ENCODE measurements at places on chromosomes 16 and 17. TPM values are rescaled to one million over a fixed set of nuclear protein-coding genes. Genes with fewer than 3 reads are reported as not detected.

- no peak overlapping the region for H3K27ac ChIP-seq
- H3K36me3 ChIP-seq = no peaks in the 10 kb centered on the region
- H3K27me3 ChIP-seq = peaks cover 3% of the 10 kb centered on the region
- DNase-seq = no peak
Measured at GRCh38 chr16:85258629-85259028, 146.4 kb upstream of the CIBAR2 start.

PLCG2 gene
- total RNA-seq = 250 TPM

TSPAN10 gene
- total RNA-seq = 0.29 TPM

DNA sequence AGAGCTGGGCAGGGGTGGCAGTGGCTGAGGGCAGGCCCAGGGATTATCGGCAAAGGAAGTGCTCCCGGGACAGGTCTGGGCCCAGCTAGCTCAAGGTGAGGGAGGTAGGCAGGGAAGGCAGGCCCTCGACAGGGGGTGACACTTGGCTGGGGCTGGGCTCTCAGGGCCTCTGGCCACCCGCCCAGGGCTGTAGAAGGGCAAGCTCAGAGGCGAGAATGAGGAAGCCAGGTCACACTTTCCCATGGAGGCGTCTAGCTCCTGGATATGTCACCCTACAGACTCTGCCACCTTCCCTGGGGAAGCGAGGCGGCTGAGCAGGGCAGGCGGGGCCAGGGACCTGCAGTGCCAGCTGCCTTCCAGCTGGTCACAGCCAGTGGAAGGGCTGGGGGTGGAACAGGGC lies 19.1 kb downstream of the FAM83G start:
- DNase-seq = no peak
- H3K27ac ChIP-seq = no peak overlapping the region
- peaks cover 24% of the 10 kb centered on the region for H3K4me1 ChIP-seq
- no peak overlapping the region for H3K4me3 ChIP-seq
- H3K27me3 ChIP-seq = no peaks in the 10 kb centered on the region
- no peaks in the 10 kb centered on the region for H3K36me3 ChIP-seq

SLC5A10 gene
- total RNA-seq = not detected

GRCh38 chr17:7293159-7293558 lies 1.3 kb downstream of the YBX2 start:
- peaks cover 28% of the 10 kb centered on the region for H3K4me1 ChIP-seq
- H3K36me3 ChIP-seq = no peaks in the 10 kb centered on the region
- H3K27ac ChIP-seq = no peak overlapping the region
- peaks cover 18% of the 10 kb centered on the region for H3K27me3 ChIP-seq
- no peak for DNase-seq
- H3K4me3 ChIP-seq = no peak overlapping the region

GRCh38 chr16:76303637-76304314 lies 26.6 kb downstream of the CNTNAP4 start:
- DNase-seq = no peak
- no peak overlapping the region for H3K27ac ChIP-seq
- no peaks in the 10 kb centered on the region for H3K36me3 ChIP-seq
- no peaks in the 10 kb centered on the region for H3K4me1 ChIP-seq
- H3K27me3 ChIP-seq = no peaks in the 10 kb centered on the region

GRCh38 chr16:53827741-53828140 lies 123.8 kb downstream of the FTO start:
- H3K36me3 ChIP-seq = peaks cover 8% of the 10 kb centered on the region
- DNase-seq = no peak
- no peaks in the 10 kb centered on the region for H3K27me3 ChIP-seq
- no peak overlapping the region for H3K27ac ChIP-seq

GRCh38 chr17:81295676-81296381 lies 722 bp upstream of the SLC38A10 start:
- H3K27me3 ChIP-seq = no peaks in the 10 kb centered on the region
- peak overlapping the region; percentile 77 for H3K27ac ChIP-seq
- no peaks in the 10 kb centered on the region for H3K36me3 ChIP-seq
- peak overlapping the region; percentile 61 for H3K4me3 ChIP-seq

- no peaks in the 10 kb centered on the region for H3K4me1 ChIP-seq
- H3K4me3 ChIP-seq = no peak overlapping the region
- H3K36me3 ChIP-seq = no peaks in the 10 kb centered on the region
- H3K27ac ChIP-seq = no peak overlapping the region
- H3K27me3 ChIP-seq = no peaks in the 10 kb centered on the region
- no peak for DNase-seq
Measured at GRCh38 chr16:17567455-17567854, 96.7 kb upstream of the XYLT1 start.

STXBP4 gene
- total RNA-seq = 7.6 TPM

DPEP3 gene
- 0.96 TPM for total RNA-seq

MMP28 gene
- total RNA-seq = 1.1 TPM

DNA sequence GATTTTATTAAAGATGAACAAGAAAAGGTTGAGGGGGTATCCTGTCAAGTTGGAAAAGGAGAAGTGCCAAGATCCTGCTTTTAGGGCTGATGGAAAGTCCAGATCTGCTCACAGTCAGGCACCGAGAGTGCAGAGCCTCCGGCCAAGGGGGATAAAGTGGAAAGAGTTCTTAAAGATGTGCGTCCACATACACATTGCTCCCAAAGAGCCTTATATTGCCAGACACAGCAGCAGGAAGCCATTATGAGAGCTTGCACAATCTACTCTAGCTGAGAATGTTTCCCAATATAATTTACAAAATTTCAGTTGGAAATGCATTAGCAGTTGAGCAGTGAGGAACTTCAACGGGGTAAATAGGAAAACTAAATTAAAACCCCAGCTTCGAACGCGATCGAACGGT lies 95.6 kb downstream of the SALL1 start:
- no peaks in the 10 kb centered on the region for H3K4me1 ChIP-seq
- H3K36me3 ChIP-seq = no peaks in the 10 kb centered on the region
- H3K27ac ChIP-seq = no peak overlapping the region

PTGES3L gene
- total RNA-seq = 0.53 TPM

- peaks cover 27% of the 10 kb centered on the region for H3K36me3 ChIP-seq
- no peaks in the 10 kb centered on the region for H3K27me3 ChIP-seq
- peak overlapping the region; percentile 94 for H3K27ac ChIP-seq
Measured at GRCh38 chr17:28926786-28927185, 23.9 kb upstream of the DHRS13 start.

EFCAB5 gene
- total RNA-seq = 0.58 TPM

IGF2BP1 gene
- not detected for total RNA-seq

GRCh38 chr17:78112518-78113471 lies 15.8 kb downstream of the TMC6 start:
- peak overlapping the region; percentile 73 for H3K27ac ChIP-seq
- H3K4me3 ChIP-seq = no peak overlapping the region
- peak; percentile 83 for DNase-seq
- no peaks in the 10 kb centered on the region for H3K27me3 ChIP-seq
- peaks cover 41% of the 10 kb centered on the region for H3K4me1 ChIP-seq

GRCh38 chr16:67537270-67537635 lies 8.6 kb downstream of the RIPOR1 start:
- peak overlapping the region; percentile 89 for H3K27ac ChIP-seq
- peaks cover 36% of the 10 kb centered on the region for H3K4me1 ChIP-seq
- H3K36me3 ChIP-seq = peaks cover 15% of the 10 kb centered on the region

DNA sequence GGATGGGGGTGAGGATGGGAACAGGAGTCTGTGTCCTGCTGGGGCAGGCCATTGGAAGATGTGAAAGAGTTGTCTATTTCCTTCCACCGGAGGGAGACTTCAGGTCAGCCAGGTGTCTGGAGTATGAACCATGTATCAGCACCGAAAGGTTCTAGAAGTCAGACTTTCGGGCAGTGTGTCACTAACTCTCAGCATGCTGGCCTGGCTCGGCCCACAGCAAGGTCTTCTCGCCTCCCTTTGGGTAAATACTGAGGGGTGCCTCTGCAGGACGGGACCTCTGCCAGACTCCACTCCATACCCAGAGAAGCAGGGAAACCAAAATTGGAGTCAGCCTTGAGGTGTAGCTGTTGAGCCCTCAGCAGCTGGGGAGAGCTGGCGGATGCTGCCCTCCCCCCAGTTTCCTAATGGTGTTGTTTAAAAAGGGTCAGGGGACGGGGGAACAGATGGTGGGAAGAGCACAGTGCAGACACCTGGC lies 507 bp downstream of the CIITA start:
- peak overlapping the region; percentile 79 for H3K27ac ChIP-seq
- H3K36me3 ChIP-seq = no peaks in the 10 kb centered on the region
- peaks cover 72% of the 10 kb centered on the region for H3K4me1 ChIP-seq
- H3K27me3 ChIP-seq = no peaks in the 10 kb centered on the region
- peak; percentile 30 for DNase-seq

- H3K36me3 ChIP-seq = peaks cover 5% of the 10 kb centered on the region
- DNase-seq = peak; percentile 60
- peaks cover 66% of the 10 kb centered on the region for H3K4me1 ChIP-seq
- peak overlapping the region; percentile 52 for H3K27ac ChIP-seq
Measured at GRCh38 chr16:11254913-11255736, 879 bp downstream of the SOCS1 start.

DNA sequence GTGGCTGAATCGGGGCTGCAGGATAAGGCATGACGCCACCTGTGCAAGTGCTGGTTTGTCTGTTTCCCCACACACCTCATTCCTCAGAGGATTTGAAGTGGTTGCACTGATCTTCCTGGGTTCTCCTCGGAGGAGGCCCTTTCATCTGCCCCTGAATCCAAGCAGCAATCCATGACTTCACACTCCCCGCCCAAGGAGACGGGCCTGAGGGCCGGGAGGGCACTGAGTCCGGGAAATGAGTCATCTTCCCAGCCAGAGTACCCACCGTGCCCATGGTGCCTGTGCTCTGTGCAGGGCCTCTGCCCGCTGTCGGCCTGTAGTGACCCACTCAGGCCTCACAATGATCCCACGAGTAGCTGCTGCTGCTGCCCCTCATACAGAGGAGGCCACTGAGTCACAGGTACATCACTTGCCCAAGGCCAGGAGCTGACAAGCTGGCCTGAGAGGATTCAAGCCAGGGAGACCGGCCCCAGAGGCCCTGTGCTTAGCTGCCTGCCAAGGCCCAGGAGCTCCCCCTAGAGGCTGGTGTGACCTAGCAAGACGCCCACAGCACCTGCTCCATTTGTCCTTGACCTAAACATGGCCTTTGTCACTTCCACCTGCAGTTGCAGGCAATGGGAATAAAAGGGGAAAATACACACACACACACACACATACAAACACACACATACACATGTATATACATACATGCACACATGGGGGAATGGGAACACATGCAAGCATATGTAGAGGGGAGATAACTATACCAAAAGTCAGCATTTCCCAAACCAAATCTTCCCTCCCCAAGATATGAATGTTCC lies 240.0 kb downstream of the C16orf95 start:
- no peak overlapping the region for H3K4me3 ChIP-seq
- no peak overlapping the region for H3K27ac ChIP-seq
- no peaks in the 10 kb centered on the region for H3K27me3 ChIP-seq

DNA sequence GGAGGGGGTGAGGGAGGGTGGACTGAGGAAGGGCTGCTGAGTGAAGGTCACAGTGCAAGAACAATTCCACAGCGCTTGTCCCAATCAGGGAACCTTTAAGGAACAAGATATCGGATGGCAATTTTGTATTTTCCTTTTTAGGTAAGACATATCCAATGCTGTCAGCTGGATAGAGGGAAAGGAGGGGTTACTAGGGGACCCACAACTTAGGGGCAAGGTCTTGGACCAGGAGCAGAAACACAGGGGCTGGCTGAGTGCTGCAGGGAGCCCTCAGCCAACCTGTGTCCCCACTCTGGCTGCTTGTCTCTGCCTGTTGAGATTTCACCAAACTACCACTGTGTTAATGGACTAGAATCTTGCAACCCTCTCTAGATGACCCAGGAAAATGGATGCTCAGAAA lies 47.6 kb downstream of the AKAP1 start:
- H3K36me3 ChIP-seq = no peaks in the 10 kb centered on the region
- no peak overlapping the region for H3K27ac ChIP-seq
- no peaks in the 10 kb centered on the region for H3K27me3 ChIP-seq
- no peak overlapping the region for H3K4me3 ChIP-seq

DNA sequence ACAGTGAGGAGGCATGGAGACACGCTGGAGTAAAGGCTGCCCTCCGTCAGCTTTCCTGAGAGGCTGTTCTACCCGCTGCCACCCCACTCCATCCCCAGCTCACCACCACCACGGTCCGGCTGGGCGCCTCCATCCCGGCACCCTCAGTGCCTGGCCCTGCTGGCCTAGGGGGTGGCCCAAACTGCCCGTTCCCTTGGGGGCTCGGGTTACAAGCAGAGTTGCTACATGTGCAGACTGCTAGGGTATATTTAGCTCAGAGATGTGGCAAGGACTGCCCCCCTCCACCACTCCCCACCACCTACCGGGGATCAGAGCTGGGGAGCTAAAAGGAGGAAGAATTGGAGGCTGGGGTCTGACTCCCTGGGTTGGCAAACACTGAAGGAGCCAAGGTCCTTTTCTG lies 4.1 kb downstream of the CACNB1 start:
- no peak for DNase-seq
- H3K4me3 ChIP-seq = no peak overlapping the region
- H3K4me1 ChIP-seq = peaks cover 33% of the 10 kb centered on the region
- H3K27me3 ChIP-seq = no peaks in the 10 kb centered on the region
- H3K27ac ChIP-seq = no peak overlapping the region

DNA sequence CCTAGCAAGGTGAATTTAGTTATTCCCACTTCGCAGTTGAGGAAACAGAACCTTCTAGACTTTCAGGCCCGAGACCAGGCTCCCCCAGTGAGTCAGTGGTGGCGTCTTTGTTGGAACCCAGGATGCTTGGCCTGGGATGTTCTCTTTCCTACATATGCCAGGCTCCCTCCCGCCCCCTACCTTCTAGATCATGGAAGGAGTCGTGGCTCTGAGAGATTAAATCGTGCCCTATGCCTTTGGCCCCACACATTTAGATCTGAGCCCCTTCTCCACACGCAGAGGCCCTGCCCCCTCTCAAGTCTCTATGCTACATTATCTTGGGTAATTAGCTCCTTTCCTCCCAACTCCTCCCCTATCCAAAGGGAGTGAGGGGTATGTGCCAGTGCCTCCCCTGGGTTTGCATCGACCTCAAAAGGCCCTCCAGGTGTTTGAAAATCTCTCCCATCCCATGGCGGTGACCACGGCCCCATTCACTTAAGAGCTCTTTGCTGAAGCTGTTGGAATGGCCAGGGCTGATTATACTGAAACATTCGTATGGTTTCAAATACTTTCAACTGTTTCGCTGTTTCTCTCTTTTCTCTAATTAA lies 3.0 kb downstream of the NGFR start:
- H3K4me3 ChIP-seq = no peak overlapping the region
- peaks cover 46% of the 10 kb centered on the region for H3K27me3 ChIP-seq
- H3K4me1 ChIP-seq = peaks cover 36% of the 10 kb centered on the region
- no peak for DNase-seq
- no peak overlapping the region for H3K27ac ChIP-seq
- H3K36me3 ChIP-seq = no peaks in the 10 kb centered on the region

DNA sequence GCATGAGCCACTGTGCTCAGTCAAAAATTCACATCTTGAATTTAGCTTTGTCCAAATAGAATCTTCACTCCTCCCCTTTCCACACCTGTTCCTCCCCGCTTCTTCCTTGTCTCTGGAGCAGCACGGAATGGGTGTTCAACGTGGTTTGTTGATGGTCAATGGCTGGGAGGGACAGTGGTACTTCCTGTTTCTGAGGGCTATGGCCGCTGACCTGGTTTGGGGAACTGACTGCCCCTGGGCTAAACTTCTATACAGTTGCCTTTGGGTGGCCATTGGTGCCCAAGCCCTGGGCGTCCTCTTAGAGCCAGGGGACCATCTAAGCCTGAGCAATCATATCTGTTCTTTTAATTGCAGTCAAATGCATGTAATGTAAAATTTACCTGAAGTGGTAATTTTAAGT lies 19.1 kb upstream of the WFIKKN2 start:
- peaks cover 25% of the 10 kb centered on the region for H3K4me1 ChIP-seq
- no peak overlapping the region for H3K27ac ChIP-seq
- H3K36me3 ChIP-seq = no peaks in the 10 kb centered on the region
- peaks cover 2% of the 10 kb centered on the region for H3K27me3 ChIP-seq
- no peak for DNase-seq

SNN gene
- total RNA-seq = 20.0 TPM

Measured in natural killer cell (primary cell).